Neural progenitor cell (in vitro differentiated cells): ENCODE measurements at places on chromosomes 3 and 15. TPM values are rescaled to one million over a fixed set of nuclear protein-coding genes. Genes with fewer than 3 reads are reported as not detected.

DNA sequence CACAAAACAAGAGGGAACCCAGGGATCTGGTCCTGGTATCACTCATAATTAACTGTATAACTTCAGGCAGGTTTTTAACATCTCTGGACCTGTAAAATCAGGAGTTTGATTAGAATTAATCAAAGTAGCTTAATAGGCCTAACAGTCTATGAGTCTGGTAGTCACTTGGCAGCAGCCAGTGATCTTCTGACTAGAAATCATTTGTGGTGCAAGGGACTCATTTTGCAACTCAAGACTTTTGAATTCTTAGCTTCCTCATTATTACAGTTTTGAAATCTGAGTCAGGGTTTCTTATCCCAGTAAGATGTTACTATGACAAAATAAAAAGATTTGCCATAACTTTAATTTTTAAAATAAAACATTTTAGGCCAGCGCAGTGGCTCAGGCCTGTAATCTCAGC, 70.8 kb downstream of the TMCC1 start:
- peaks cover 4% of the 10 kb centered on the region for H3K4me1 ChIP-seq
- no peak for DNase-seq
- no peaks in the 10 kb centered on the region for H3K36me3 ChIP-seq
- H3K27ac ChIP-seq, result no peak overlapping the region
- H3K27me3 ChIP-seq, result no peaks in the 10 kb centered on the region
- H3K4me3 ChIP-seq, result no peak overlapping the region

GRCh38 chr15:31605467-31605931, 278.9 kb downstream of the KLF13 start:
- H3K27me3 ChIP-seq, result no peaks in the 10 kb centered on the region
- no peaks in the 10 kb centered on the region for H3K36me3 ChIP-seq
- H3K27ac ChIP-seq, result no peak overlapping the region
- peak; percentile 50 for DNase-seq
- H3K4me3 ChIP-seq, result no peak overlapping the region

GRCh38 chr3:9916346-9916733, 558 bp upstream of the IL17RC start:
- peaks cover 30% of the 10 kb centered on the region for H3K27me3 ChIP-seq
- peaks cover 19% of the 10 kb centered on the region for H3K4me1 ChIP-seq
- no peak overlapping the region for H3K27ac ChIP-seq

DNA sequence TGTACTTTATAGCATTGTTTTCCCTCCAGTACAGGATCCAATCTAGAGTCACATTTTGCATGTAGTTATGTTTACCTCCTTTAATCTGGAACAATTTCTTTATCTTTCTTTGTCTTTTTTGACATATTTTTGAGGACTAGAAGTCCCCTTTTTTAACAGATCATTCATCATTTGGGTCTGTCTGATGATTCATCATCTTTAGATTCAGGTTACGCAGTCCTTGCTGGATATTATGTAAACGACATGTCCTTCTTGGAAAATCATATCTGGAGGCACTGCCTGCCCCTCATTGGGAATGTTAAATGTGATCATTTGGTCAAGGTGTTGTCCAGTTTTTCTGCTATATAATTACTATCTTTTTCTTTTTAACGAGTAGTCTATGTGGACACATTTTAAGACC, 18.3 kb downstream of the TGM4 start:
- no peak overlapping the region for H3K27ac ChIP-seq
- H3K36me3 ChIP-seq, result no peaks in the 10 kb centered on the region
- H3K27me3 ChIP-seq, result no peaks in the 10 kb centered on the region
- H3K4me1 ChIP-seq, result no peaks in the 10 kb centered on the region

- DNase-seq, result no peak
- no peaks in the 10 kb centered on the region for H3K27me3 ChIP-seq
- no peak overlapping the region for H3K4me3 ChIP-seq
- no peaks in the 10 kb centered on the region for H3K36me3 ChIP-seq
- H3K4me1 ChIP-seq, result no peaks in the 10 kb centered on the region
- H3K27ac ChIP-seq, result no peak overlapping the region
These were observed 166.0 kb upstream of the COL8A1 start for GRCh38 chr3:99472385-99472784.

DNA sequence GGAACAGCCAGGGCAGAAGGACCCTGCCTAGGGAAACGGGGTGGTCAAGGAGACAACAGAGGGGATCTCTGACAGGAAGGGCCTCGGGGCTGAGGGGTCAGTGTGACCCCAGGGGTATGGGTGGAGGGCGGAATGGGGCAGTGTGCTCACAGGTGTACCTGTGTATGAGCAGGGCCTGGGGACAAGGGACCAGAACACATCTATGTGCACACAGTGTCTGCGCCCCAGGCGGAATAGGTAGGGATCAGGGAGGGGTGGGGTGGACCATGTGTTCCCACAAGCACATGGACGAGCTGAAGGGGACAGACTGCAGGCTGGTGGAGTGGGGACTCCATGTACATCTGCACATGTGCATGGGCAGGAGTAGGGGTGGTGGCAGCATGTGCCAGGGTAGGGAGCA, 5.0 kb upstream of the TLR9 start:
- no peaks in the 10 kb centered on the region for H3K4me1 ChIP-seq
- no peaks in the 10 kb centered on the region for H3K36me3 ChIP-seq
- H3K27ac ChIP-seq, result no peak overlapping the region
- DNase-seq, result no peak

DNA sequence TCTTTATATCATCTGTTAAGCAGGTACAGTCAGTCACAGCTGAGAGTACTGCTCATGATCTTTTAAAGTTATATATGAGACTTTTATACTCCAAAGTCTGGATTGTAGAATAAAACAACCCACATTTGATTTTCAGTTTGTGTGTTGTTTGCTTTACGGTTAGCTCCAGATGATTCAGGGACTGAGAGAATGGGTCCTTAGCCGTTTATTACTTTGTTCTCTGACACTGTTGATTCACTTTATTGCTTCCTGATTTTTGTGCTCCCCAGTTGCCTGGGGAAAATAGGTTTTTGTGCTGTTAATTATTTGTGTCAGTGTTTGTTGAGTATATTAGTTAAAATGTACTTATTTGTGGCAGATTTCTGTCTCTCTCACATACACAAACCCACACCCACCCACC, 8.6 kb upstream of the EBLN2 start:
- H3K27ac ChIP-seq, result no peak overlapping the region
- H3K4me1 ChIP-seq, result no peaks in the 10 kb centered on the region
- H3K4me3 ChIP-seq, result no peak overlapping the region

DNA sequence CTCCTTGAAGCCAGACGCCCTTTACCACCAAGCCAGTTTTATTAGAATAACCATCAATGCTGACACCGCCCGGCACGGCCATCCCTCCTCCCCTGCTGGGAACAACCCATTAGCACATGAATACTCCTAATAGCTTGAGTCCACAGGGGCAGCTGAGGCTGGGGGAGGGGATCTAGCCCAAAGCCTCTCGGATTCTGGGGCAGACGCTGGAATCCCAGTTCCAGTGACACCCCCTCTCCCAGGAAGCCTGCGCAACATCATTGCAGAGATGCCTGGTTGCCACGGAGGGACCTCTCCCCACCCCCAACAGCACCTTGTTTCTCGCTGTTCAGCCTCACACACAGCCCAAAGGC, 1.2 kb upstream of the LINGO1 start:
- peak overlapping the region; percentile 53 for H3K4me3 ChIP-seq
- no peaks in the 10 kb centered on the region for H3K36me3 ChIP-seq
- H3K27me3 ChIP-seq, result peaks cover 16% of the 10 kb centered on the region
- no peak overlapping the region for H3K27ac ChIP-seq
- peaks cover 27% of the 10 kb centered on the region for H3K4me1 ChIP-seq
- DNase-seq, result peak; percentile 82

GRCh38 chr3:51394541-51394940, 3.5 kb downstream of the RBM15B start:
- no peak overlapping the region for H3K4me3 ChIP-seq
- DNase-seq, result no peak
- H3K27ac ChIP-seq, result no peak overlapping the region
- no peaks in the 10 kb centered on the region for H3K27me3 ChIP-seq
- H3K36me3 ChIP-seq, result peaks cover 14% of the 10 kb centered on the region

GRCh38 chr3:51988286-51989146, 5.2 kb downstream of the ACY1 start:
- no peak overlapping the region for H3K27ac ChIP-seq
- no peaks in the 10 kb centered on the region for H3K27me3 ChIP-seq
- no peak for DNase-seq
- peaks cover 8% of the 10 kb centered on the region for H3K4me1 ChIP-seq

DNA sequence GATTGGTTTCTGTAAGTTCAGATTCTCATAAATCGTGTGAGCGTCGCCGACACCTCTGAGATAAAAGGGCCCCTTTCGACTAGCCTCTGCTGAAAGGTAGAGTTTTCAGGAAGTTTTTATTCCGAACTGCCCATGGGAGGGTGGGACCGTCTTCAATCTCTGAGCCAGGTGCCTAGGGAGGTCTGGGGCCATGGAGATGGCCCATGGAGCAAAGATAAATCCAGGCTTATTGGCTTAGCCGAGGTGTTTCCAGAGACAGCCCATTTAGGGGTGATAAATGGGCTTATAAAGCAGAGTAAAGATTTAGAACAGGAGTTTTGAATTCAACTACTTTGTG, 442 bp downstream of the QTRT2 start:
- H3K27me3 ChIP-seq, result no peaks in the 10 kb centered on the region
- peaks cover 12% of the 10 kb centered on the region for H3K4me1 ChIP-seq
- H3K36me3 ChIP-seq, result no peaks in the 10 kb centered on the region
- no peak overlapping the region for H3K27ac ChIP-seq

DNA sequence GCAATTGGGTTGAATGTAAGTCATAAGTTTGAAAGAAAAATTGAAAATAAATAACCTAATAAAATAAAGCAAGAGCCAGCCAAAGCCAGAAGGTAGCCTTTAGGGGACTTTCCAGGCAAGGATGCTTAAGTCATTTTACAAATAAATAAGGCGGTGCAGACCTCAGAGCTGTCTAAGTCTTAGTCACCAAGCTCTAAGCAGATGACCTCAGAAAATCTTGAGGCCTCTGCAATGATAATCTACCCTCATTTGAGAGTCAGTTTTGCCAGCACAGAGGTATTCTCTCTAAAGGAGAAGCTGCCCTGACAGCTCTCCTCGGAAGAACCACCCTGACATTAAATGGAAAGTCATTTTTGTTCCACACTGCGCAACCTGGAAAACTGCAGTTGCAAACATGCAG, 113.9 kb downstream of the OXNAD1 start:
- peaks cover 17% of the 10 kb centered on the region for H3K4me1 ChIP-seq
- no peaks in the 10 kb centered on the region for H3K36me3 ChIP-seq
- no peak overlapping the region for H3K27ac ChIP-seq

GRCh38 chr15:57816599-57816998, 110.1 kb downstream of the POLR2M start:
- H3K4me3 ChIP-seq, result no peak overlapping the region
- no peaks in the 10 kb centered on the region for H3K27me3 ChIP-seq
- no peaks in the 10 kb centered on the region for H3K36me3 ChIP-seq

- no peak overlapping the region for H3K4me3 ChIP-seq
- H3K27ac ChIP-seq, result no peak overlapping the region
- H3K4me1 ChIP-seq, result no peaks in the 10 kb centered on the region
- no peaks in the 10 kb centered on the region for H3K36me3 ChIP-seq
- H3K27me3 ChIP-seq, result no peaks in the 10 kb centered on the region
These were observed 85.3 kb upstream of the VEPH1 start for GRCh38 chr3:157588386-157589060.

DNA sequence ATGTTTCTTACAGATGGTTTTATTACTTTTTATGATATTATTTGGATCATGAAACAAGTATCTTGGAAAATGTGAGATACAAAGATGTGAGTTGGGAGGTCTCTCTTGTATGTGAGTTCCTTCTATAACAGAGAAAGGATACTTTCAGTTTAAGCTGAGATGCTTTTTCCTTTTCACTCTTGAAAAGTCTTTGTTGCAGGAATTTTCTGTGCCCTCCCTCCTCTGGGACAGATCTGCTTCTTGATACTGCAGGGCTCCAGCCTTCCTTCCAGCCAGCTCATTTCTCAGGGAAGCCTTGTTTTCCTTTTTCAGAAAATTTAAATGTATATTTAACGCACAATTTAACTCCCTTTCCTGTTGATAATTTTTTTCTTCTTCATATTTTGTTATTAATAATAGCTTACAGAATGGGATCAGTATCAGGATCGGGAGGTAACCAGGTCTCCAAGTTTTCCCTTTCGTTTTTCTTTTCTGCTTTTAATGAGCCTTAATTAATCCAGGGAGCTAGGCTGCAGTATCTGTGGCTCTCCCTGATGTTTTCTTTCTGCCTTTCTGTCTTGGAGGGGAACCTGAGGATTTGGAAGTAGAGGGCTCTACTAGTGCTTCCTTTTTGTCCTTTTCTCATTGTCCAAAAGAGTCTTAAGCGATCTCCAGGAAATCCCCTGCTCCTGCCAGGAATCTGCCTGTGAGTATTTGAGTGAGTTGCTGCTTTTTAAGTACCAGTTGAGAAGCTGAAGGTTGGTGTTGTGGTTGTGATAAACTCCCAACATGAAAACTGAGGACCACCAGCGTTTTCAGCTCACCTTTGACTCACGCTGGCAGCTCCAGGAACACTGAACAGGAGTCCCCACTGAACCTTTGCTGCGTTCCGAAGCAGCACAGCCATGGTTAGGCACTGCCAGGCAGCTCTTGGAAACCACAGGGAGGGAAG, 105.7 kb downstream of the IGF1R start:
- peaks cover 16% of the 10 kb centered on the region for H3K4me1 ChIP-seq
- DNase-seq, result peak; percentile 74
- H3K36me3 ChIP-seq, result no peaks in the 10 kb centered on the region
- H3K27ac ChIP-seq, result peak overlapping the region; percentile 93
- no peaks in the 10 kb centered on the region for H3K27me3 ChIP-seq
- peak overlapping the region; percentile 32 for H3K4me3 ChIP-seq

DNA sequence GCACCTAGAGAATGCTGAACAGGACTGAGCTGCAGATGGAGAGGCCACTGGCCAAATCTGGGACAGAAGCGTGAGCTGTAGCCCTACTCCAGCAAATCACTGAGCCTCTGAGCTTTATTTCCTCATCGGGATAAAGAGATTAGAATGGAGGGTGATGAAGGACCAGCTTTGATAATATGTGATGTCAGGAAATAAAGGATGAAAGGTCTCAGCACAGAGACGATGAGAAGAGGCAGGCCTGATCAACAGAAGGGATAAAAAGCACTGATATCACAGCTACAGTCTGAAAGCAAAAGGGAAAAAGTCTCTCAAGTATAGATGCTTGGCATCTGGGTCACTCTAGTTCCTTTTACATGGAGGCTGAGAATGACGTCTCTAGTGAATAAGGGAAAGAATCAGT, 70.0 kb downstream of the DHX30 start:
- H3K4me3 ChIP-seq, result no peak overlapping the region
- H3K4me1 ChIP-seq, result peaks cover 24% of the 10 kb centered on the region
- no peak for DNase-seq

- H3K36me3 ChIP-seq, result no peaks in the 10 kb centered on the region
- H3K4me3 ChIP-seq, result no peak overlapping the region
- no peak for DNase-seq
- no peaks in the 10 kb centered on the region for H3K27me3 ChIP-seq
These were observed 17.8 kb downstream of the PRICKLE2 start for GRCh38 chr3:64207289-64208080.

- no peaks in the 10 kb centered on the region for H3K36me3 ChIP-seq
- H3K4me3 ChIP-seq, result no peak overlapping the region
- H3K27ac ChIP-seq, result no peak overlapping the region
- no peaks in the 10 kb centered on the region for H3K27me3 ChIP-seq
These were observed 613.8 kb upstream of the TBL1XR1 start for GRCh38 chr3:177811112-177811511.

- no peak overlapping the region for H3K4me3 ChIP-seq
- peaks cover 8% of the 10 kb centered on the region for H3K4me1 ChIP-seq
- no peak overlapping the region for H3K27ac ChIP-seq
- no peaks in the 10 kb centered on the region for H3K27me3 ChIP-seq
- no peaks in the 10 kb centered on the region for H3K36me3 ChIP-seq
- DNase-seq, result no peak
These were observed 32.7 kb upstream of the NUDT16 start for GRCh38 chr3:131348911-131349310.

GRK7 gene
- total RNA-seq, result 0.03 TPM in 1 of 2 replicates, not detected in the other

TMC3 gene
- total RNA-seq, result 0.09 and 0.13 TPM in 2 replicates

LRTM1 gene
- total RNA-seq, result not detected in 2 replicates

CHDH gene
- 1.5 and 5.9 TPM in 2 replicates for total RNA-seq

SCN11A gene
- 0.69 and 0.81 TPM in 2 replicates for total RNA-seq

AP3B2 gene
- total RNA-seq, result 0.97 and 1.7 TPM in 2 replicates

APBA2 gene
- total RNA-seq, result 35.8 and 70.4 TPM in 2 replicates

ZPLD1 gene
- 0.28 and 0.31 TPM in 2 replicates for total RNA-seq

PYGO1 gene
- total RNA-seq, result 8.6 and 9.3 TPM in 2 replicates

TUSC7 gene
- total RNA-seq, result not detected in 2 replicates
